ENCODE measurements at places on chromosomes 7 and 10.

DNA sequence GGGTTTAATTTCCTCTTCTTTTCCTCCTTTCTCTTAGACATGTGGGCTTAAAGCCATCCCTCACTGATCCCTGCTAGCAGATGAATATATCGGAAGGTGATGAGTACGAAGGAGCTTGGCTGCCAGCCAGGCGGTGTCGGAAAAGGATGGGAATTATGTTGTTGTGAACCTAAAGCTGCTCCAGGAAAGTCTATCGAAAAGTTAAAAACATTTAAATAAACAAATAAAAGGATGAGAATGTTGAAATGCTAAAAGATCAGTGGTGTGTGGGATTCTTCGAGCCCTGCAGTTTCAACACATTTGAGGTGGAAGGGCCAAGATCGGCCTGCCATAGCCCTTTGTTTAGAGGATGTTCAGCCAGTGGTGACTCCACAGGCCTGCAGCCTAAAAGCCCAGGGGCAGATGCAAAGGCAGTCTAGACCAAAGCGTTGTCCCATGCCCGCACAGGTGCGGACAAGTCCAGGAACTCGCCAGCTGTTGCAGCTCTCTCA, 107.9 kb downstream of the JCAD start:
- DNase-seq, result no peak

GRCh38 chr7:84085147-84085546, 109.4 kb downstream of the SEMA3A start:
- no peak for DNase-seq

DNA sequence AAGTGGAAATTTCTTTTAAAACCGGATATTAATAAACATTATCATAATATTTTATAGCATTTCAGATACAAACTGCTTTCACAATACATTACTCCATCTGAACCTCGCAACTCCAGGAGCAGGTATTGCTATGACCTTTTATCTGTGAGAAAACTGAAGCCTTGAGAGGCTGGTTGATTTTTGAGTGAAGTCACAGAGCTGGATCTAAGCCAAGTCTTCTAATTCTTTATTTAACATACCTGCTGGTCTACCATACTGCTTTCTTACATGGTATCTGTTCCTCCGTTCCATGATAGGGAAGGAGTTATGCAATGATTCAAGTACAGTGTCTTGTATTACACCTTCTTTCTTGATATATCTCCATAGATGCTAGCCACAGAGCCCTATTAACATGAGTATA, 37.4 kb upstream of the ITGB8 start:
- no peak for DNase-seq

DNA sequence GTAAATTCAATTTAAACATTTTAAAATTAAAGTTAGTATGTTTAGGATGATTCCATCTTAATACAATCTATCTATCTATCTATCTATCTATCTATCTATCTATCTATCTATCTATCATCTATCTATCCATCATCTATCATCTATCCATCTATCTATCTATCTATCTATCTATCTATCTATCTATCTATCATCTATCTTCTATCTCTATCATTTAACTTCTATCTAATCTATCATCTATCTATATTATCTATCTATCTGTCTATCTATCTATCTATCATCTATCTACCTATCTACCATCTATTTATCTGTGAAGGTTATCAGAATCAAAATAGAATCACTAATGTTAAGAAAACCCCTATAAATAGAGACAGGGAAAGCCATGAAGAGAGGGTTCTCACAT, 78.3 kb downstream of the RAMP3 start:
- no peak for DNase-seq

DNA sequence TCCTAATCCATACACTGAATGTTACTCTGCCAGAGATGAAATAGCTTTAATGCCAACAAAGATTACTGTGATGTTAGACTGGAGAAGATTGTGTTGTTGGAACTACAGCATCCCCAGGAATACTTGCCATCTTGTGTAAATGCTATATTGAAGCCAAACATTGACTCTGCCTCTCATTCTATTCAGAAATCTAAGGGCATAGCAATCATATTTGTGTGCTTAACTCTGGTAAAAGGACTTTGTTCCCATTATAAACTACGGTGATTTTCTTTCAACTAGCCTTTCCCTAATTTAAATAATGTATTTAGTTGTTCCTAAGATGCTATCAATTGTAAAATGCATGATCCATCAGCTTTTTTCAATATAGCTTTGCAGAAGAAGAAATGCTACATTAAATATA, 498.4 kb upstream of the LRRN3 start:
- DNase-seq, result no peak

DNA sequence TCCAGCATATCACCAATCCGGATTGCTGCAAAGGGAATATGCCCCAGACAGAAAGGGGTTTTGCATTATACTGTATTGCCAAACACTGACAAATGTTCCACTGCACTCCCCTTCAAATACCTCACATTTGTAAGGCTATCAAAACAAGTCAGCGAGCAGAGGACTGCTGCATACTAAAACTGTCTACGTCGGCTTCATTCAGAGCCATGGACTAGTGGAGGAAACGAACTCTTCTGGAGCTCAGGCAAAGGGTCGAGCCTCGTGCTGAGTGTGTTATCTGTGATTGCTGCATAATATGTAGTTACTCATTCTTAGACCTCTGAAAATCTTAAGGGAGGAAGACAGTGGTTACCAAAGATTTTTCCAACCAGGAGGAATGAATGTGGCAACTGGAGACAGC, 200.2 kb downstream of the DYNC1I1 start:
- no peak for DNase-seq

DNA sequence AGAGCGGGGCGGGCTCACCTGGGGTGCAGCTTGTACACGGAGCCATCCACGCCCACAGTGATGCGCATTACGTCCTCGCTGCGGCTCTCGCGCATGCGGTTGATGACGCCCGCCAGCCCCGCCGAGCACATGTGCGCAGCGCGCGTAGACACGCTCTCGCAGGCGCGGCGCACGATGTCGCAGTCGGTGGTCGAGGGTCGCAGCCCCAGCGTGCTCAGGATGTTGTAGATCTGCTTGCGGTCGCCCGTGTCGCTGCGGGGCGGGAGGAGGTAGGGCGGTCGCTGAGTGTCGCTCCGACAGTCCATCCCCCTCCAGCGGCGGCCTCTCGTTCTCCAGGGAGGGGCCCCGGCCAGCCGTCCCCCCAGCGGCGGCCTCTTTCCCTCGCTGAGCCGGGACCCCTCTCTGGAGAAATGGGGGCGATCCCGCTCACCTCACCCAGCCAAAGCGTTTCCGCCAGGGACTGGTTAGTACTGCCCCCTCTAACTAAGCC, 4.4 kb upstream of the MYL7 start:
- DNase-seq, result peak; percentile 44

GRCh38 chr10:68318331-68319059, 13.4 kb upstream of the HNRNPH3 start:
- no peak for DNase-seq

DNA sequence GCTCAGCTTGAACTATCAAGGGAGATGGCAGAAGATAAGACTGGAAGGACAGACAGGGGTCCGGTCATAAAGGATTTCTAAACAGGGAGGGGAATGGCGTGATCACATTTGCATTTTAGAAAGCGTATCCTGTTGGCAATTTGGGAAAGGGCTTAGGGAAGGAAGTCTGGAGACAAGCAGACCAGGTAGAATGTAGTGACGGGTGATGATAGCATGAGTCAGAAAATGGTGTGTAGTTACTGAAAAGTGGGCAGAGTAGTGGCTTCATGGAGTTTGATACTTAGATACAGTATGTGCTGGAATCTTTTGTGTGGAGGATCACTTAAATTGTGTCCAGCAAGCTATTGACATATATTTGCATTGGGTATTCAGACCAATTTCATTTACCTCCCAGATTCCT, 61.2 kb downstream of the LRGUK start:
- DNase-seq, result no peak

- no peak for DNase-seq
These were observed 42.0 kb upstream of the BRAF start for GRCh38 chr7:140966561-140967233.
